Occipital lobe (tissue), 3 donors: ENCODE measurements at places on chromosomes 5 and 9. TPM values are rescaled to one million over a fixed set of nuclear protein-coding genes. Genes with fewer than 3 reads are reported as not detected.

- DNase-seq = no peak
These were observed 237.8 kb downstream of the SEC61B start for GRCh38 chr9:99459919-99460318.

- DNase-seq = no peak
These were observed 76.4 kb downstream of the ROR2 start for GRCh38 chr9:91873637-91874051.

- no peak for DNase-seq
These were observed 8.0 kb upstream of the PDZD2 start for GRCh38 chr5:31630931-31631330.

- DNase-seq = no peak
These were observed 118.0 kb upstream of the IRX2 start for GRCh38 chr5:2869471-2869870.

GRCh38 chr9:36136894-36137391 lies 410 bp downstream of the GLIPR2 start:
- DNase-seq = no peak

DNA sequence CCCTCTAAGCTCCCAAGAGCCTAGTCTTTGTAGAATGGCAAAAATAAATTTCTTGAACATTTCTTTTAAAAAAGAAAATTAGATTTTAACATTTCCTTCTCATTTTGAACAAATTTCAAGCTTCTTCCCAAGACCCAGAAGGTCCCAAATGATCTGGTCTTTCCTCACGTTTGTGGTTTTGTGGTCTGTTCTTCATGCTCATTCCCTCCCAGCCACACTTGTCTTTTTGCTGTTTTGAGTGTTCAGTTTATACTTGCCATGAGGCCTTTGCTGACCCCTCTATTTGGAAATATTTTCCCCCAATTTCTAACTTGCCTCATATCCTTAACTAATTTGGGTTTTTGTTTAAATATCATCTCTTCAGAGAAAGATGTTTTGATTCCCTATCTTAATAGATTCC lies 133.4 kb upstream of the PAPPA start:
- no peak for DNase-seq

GRCh38 chr9:6711403-6711802 lies 46.4 kb upstream of the KDM4C start:
- DNase-seq = no peak

- DNase-seq = no peak
These were observed at the start of gene PCDHA6 for GRCh38 chr5:140827704-140828361. TSS of gene PCDHA6 (plus strand) at chr5:140827960. CDS start at chr5:140828092, 132 bp downstream.

DNA sequence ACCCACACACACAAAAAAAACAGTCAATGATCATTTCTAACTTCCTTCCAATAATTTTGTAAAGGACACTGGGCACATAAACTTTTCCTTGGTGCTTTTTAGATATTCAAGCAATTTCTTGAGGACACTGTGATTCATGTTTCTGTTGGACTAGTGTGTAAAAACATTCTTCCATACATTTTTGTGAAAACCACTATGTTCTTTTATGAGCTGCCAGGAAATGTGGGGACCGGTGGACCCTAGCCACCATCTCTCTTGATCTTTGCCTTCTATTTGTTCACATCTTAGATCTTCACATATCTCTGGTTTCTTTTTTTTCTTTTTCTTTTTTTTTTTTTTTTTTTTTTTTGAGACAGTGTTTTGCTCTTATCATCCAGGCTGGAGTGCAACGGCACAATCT lies 287.4 kb downstream of the GLIS3 start:
- DNase-seq = no peak

- DNase-seq = no peak
These were observed 5.1 kb downstream of the GLRX start for GRCh38 chr5:95817430-95817829.

DNA sequence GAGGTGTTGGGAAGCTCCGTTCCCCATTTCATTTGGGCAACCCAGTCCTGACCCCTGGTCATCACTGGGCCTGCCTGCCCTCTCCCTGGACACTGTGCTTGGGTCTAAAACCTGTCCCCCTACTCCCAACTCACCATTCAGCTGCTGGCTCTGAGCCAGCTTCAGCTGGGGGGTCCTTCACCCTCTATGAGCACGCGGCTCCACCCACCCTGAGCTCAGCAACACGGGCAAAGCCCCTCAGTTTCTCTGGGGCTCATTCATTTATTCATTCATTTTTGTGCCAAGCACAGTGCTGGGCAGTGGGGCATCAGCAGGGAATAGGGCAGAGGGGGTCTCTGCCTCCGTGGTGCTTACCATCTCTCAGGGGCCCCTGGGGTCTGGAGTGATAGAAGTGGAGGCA lies 199.8 kb upstream of the MVB12B start:
- no peak for DNase-seq

GRCh38 chr5:149061341-149061740 lies 1.5 kb downstream of the SH3TC2 start:
- DNase-seq = no peak

- no peak for DNase-seq
These were observed 35.5 kb downstream of the PRRC2B start for GRCh38 chr9:131429121-131430012.

DNA sequence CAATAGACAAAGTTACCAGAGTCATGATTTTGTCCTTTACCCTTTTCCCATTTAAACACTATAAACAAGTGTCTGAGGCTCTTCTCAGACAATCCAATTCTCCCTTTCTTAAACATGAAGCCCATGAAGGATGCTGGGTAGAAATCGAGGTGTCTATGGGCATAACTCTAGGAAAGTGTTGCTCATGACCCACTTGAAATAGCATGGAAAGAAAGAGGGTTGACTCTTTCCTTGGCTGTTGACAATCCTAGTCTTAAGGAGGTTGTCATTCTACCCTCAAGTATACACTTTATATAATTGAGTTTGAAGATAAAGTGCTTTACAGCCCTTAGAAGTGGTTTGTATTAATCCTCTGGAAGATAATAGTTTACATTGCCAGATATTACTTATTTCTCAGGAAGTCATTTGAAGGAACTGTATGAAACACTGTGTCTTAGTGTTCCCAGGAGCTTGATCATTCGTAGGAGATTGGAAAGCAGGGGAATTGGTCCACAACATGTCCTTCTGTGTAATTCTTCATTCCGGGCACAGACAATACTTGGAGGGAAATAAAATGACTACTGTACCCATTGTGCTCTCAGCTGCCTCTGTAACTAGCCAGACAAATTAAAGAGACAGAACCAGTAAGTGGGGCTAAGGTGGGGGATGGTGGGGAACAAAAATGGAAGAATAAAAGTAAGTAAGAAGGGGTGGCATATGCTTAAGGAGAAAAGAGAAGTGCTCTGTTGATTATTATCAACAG lies 1078.3 kb upstream of the DMAC1 start:
- no peak for DNase-seq

DNA sequence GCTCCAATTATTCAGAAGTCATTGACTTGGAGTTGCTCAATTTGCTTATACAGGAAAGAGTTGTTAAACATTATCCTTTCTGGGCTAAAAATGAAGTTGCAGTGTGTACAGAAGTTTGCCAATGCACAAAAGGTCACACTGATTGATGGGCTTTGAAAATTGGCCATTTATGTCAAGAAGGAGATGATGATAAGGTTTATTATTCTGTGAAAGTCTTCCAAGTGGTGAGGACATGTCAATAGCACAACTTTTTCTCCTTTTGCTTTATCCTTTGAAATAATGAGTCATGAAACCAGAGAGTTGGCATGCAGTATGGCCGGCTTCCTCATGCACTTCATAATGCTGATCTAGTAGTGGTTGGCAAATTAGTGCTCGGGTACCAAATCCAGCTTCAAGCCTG lies 848.5 kb upstream of the WWC1 start:
- no peak for DNase-seq

DCTN3 gene
- 108 TPM for total RNA-seq

PTGS1 gene
- total RNA-seq = 0.47 TPM

UBLCP1 gene
- total RNA-seq = 14.0 TPM

BNC2 gene
- 1.6 TPM for total RNA-seq
